ENCODE measurements at places on chromosomes 2 and 18.

- peak; percentile 43 for DNase-seq
Measured at GRCh38 chr2:80238692-80239469, 65.7 kb downstream of the LRRTM1 start.

- no peak for DNase-seq
Measured at GRCh38 chr18:54089749-54090459, 134.6 kb downstream of the MBD2 start.

DNA sequence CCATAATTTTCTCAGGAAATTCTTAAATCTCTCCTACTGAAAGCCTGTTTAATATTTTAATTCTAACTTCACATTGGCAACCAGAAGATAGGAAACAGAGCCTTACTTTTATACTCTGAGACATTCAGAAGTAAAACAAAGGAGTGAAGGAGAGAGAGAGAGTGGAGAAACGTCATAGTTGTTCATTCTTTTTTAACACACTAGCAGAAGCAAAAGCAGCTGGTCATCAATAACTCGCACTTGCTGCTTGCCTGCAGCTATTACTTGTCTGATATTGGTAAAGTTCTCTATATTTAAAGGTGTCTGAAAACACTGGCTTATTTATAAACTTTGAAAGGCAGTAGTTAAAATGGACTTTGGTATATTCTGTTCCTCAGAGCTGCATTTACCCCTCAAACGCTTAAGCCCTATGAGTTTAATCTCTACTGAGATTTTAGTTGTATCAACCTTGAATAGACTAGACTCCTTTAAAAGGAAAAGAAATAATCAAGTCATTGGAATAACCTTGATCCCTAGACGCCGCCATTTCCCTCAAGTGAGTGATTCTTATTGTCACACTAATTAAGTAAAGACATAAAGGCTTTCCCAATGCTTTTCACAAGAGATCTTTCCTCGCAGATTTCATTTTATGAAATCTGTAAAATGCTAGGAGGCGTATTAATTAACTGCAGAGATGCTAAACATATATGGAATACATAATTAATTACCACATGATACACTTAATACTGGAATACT is 182.0 kb downstream of the PID1 start:
- DNase-seq: no peak

GRCh38 chr2:30155202-30155601 is 8.4 kb downstream of the YPEL5 start:
- no peak for DNase-seq

- no peak for DNase-seq
Measured at GRCh38 chr18:13379930-13380690, 161.6 kb downstream of the LDLRAD4 start.

GRCh38 chr2:163417596-163418337 is 318.0 kb downstream of the FIGN start:
- no peak for DNase-seq

- peak; percentile 90 for DNase-seq
Measured at GRCh38 chr2:36663851-36664695, 32.4 kb upstream of the VIT start.

DNA sequence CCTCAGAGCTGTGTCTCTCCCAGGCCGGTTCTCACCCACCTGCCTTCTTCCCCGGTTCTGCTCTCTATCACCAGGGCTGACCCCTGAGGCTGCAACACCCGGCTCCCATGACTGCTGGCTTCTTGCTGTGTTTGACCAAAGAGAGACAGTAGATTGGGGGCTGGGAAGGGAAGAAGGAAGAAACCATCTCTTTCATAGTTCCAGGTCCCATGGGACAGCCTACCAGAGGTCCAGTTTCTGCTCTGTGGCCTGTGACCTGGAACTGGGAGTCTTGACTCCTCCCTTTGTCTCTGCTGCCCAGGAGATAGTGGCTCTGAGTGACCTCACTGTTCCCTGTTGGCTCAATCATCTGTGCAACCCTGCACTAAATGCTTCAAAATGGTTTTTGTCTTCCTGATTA is 38.1 kb downstream of the ALPK2 start:
- no peak for DNase-seq

DNA sequence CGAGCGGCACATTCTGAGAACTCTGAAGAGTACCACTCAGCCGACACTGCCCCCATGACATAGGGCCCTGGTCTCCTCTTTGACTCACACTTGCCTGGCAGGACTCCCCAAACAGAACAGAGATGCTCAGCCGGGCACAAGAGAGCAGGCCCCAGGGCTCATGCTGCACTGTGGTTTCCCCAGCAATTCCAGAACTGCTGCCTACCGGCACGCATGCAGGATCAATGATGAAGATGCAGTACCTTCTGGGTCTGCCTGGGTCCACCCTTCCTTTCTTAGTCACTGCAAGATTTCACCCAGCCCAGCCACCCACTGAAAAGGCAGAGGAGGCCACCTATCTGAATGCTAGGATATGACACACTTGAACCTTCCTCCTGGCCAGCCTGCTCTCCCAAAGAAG is 49.4 kb downstream of the BCL11A start:
- DNase-seq: no peak

DNA sequence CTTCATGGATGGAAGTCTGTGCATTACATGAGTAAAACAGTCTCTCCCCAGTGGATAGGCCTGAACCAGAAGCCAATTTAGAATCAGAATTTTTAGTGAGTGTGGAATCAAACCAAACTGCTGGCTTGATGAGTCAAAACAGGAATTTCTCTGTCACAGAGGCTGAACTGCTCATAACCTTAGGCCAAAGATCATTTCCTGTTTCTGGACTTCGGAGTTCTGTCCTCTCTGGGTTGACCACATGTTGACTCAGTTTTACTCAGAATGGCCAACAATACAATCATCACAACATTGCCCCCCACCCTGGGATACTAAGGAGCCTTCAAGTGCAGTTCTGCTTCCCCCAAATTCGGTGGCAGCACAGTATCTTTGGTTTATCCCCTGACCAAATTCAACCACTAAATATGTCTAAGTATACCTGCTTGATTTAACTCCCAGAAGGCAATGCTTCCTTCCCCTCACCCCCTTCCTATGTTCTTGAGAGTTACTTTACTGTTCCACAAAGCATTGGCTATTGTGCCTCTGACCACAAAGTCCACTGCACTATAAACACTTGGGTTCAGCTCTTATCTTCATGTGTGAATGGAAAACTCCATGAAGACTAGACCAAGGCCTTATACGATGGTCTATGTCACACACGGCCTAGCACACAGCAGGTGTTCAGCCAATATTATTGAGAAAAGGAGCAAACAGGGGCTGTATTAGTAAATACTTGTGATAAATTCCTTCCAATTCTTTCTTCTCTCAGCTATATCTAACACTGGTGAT is 67.8 kb downstream of the NXPH2 start:
- DNase-seq: peak; percentile 22

GRCh38 chr2:16155766-16156165 is 215.4 kb downstream of the MYCN start:
- DNase-seq: no peak
